Spinal cord (tissue), 10 donors: ENCODE measurements at places on chromosomes 3 and 15. TPM values are rescaled to one million over a fixed set of nuclear protein-coding genes. Genes with fewer than 3 reads are reported as not detected.

GRCh38 chr3:149936812-149937230 lies 33.9 kb downstream of the PFN2 start:
- peak; percentile 33 for DNase-seq

DNA sequence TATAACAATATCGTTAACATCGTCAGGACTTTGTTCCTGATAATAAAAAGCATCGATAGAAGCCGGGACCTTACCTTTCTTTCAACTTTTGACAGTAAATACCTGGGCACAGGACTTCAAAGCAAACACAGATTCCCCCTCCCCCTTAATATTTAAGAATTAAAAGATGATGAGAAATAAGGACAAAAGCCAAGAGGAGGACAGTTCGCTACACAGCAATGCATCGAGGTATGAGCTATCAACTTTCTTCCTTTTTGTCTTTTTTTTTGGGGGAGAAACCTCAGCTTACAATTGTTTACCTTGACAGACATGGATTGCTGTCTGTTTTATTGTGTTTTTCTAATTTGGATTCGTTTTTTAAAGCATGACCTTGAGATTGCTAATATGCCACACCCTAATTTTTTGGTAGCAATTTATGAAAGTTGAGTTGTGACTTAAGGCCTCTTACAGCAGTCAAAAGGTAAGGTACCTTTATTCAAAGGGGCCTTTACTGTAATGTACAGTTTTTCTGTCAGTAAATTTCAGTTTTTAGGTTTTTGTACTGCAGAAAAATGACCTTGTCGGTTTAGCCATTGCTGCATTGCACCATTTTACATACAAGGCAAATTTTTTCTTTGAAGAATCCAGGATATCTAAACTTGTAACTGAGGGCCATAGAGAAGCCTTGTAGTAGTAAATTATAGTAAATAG lies 1.1 kb downstream of the CHD2 start:
- DNase-seq = no peak

GRCh38 chr3:18888370-18888769 lies 259.9 kb upstream of the KCNH8 start:
- DNase-seq = no peak

- DNase-seq = no peak
Measured at GRCh38 chr15:39581242-39581792, 438 bp downstream of the THBS1 start.

DNA sequence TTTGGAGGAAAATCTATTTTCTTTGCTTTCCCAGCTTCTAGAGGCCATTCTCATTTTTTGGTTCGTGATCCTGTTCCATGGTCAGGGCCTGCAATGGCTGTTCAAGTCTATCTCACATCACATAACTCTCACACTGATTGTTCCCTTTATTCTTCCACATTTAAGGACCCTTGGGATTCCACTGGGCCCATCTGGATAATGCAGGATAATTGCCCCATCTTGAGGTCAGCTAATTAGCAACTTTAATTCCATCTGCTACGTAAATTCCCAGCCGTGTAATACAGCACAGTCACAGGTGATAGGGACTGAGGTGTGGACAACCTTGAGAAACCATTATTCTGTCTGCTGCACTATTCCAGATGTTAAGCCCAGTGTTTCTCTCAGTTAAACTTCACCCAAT lies 311.6 kb upstream of the CNTN4 start:
- no peak for DNase-seq

DNA sequence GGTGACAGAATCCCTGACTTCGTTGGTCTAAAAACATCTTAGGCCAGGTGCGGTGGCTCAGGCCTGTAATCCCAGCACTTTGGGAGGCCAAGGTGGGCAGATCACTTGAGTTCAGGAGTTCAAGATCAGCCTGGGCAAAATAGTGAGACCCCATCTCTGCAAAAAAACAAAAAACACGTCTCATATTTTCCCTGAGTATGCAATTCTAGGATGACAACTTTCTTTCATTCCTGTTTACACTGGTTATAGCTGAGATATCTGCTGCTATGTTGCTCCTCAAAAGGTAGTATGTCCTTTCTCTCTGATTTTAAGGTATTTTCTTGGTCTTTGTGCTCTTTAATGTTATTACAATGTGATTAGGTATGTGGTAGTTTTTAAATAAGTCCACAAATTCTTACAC lies 39.3 kb downstream of the PTH1R start:
- no peak for DNase-seq

GRCh38 chr3:108863799-108864135 lies 41.2 kb downstream of the TRAT1 start:
- no peak for DNase-seq

- no peak for DNase-seq
Measured at GRCh38 chr15:76330080-76330680, 6.4 kb upstream of the ISL2 start.

DNA sequence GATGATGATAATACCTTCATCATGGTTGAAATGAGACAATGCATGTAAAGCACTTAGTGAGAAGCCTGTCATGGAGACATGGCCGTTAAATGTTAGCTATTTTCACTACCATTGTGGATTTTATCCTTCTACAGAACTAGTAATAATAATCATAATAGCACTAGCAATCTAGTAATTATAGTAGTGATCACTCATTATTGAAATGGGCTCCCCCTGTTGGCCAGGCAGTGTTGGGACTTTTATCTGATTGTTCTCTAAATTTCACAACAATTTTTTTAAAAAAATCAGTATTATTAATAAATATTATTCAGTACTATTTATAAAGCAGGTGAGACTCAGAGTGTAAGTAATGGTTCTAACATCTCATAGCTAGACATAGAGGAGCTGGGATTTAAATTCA lies 396.3 kb downstream of the IL5RA start:
- no peak for DNase-seq

DNA sequence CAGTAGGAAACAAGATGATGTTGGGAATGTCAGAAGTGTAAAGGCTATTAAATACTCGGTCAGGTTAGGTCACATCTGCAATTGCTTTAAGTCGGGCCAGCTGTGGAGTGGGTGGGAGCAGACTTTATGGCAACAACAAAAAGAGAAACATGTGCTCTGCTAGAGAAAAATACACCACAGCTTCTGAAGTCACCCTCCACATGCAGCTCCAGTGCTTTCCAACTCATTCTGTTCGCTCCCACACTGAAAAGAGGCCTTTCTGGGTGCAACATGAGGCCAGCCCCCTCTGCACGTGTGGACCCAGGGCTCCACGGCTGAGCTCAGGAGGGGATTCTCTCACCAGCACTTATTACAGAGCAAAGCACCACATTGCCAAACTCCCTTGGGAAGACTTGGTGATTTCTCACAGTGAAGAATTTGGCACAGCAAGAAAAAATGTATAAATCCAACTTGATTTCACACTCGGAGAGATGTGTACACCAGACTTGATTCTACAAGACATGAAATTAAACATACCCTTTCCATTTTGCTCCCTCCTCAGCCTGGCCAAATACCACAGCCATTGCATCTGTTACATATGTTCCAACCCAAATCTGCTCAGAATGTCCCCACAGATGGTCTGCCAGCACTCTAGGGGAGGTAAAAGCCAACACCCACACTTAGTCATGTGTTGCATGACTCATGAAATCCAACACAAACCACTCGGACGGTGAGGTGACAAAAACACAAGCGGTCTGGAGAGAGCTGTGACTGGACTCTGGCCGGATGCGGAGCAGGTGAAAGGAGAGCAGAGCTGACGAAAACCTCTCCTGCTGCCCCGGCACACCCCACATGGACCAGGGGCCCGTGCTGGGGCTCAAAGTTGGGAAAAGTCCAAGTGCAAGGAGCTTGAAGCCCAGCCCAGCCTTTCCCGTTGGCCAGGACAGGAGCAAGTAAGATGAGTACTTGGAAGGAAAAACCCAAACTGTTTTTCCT lies 74.6 kb downstream of the ITGB5 start:
- DNase-seq = no peak

ATP8B4 gene
- 37.1 TPM for total RNA-seq
